ENCODE measurements at places on chromosomes 5 and 9.

- DNase-seq = no peak
Measured at GRCh38 chr9:137193771-137194170, 5.3 kb downstream of the SSNA1 start.

- DNase-seq = no peak
Measured at GRCh38 chr5:155952486-155953089, 374.4 kb upstream of the SGCD start.

DNA sequence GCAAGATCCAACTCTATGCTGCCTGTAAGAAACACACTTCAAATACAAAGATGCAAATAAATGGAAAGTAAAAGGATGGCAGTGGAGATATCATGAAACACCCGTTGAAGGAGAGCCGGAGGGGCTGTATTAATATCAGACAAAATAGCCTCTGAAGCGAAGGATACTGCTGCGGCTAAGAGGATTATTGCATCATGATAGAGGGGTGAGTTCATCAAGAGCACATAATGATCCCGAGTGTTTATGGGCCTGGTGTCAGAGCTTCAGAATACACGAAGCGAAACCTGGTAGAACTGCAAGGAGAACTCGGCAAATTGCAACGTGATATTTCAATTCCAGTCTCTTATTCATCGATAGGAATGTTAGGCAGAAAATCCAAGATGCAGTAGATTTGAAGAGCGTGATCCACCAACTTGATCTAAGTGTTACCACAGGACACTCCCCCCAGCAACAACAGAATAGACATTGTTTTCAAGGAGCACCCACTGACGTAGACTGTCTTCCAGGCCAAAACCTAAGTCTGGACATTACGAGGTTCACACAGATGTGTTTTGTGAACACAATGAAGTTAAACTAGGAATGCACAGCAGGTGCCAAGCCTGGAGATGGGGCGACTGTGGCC, 27.7 kb upstream of the QSOX2 start:
- no peak for DNase-seq

- no peak for DNase-seq
Measured at GRCh38 chr9:126709241-126709640, 95.5 kb downstream of the LMX1B start.

GRCh38 chr5:145680169-145680568, 155.0 kb downstream of the PRELID2 start:
- DNase-seq = no peak

DNA sequence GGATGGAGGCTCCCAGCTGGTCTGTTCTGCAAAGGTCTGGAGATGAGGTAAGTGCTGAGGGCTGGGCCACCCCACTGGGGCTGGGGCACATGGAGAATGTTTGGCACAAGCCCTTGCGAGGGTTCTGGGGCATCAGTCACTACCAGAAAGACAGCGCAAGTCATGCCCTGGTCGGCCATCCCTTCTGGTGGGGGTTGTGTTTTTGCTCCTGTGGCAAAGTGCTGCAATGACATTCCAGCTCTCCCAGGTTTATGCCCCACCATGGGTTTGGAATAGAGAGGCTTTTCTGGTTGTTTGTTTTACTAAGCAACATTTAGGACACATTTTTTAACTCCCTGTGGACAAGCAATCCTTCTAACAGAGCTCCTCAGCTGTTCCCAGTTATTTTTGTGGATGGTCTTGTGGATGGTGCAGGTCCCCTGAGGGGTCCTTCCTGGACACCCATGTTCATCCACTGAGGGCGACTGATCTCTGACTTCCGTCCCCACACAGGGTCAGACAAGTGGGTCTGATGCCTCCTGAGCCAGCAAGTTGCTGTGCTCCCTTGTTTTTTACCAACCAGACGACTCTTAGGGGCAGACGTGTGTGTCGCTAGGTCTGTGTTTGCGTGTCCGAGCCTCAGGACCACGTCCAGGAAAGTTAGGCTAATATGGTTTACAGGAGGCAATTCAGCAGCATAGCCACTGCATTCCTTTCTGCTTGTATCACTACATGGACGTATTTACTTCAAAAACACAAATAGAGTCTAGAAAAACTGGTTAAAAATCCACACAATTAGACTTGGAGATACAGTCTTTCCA, 64.9 kb upstream of the ECM2 start:
- peak; percentile 85 for DNase-seq

GRCh38 chr9:26650325-26650724, 242.3 kb downstream of the CAAP1 start:
- no peak for DNase-seq

Measured in AG10803 (cell line).